GM10248 (cell line): ENCODE measurements at places on chromosomes 7 and 10.

- no peak for DNase-seq
These were observed 63.4 kb downstream of the ABI1 start for GRCh38 chr10:26797340-26797739.

GRCh38 chr7:31950091-31950755 lies 120.0 kb downstream of the PDE1C start:
- no peak for DNase-seq

DNA sequence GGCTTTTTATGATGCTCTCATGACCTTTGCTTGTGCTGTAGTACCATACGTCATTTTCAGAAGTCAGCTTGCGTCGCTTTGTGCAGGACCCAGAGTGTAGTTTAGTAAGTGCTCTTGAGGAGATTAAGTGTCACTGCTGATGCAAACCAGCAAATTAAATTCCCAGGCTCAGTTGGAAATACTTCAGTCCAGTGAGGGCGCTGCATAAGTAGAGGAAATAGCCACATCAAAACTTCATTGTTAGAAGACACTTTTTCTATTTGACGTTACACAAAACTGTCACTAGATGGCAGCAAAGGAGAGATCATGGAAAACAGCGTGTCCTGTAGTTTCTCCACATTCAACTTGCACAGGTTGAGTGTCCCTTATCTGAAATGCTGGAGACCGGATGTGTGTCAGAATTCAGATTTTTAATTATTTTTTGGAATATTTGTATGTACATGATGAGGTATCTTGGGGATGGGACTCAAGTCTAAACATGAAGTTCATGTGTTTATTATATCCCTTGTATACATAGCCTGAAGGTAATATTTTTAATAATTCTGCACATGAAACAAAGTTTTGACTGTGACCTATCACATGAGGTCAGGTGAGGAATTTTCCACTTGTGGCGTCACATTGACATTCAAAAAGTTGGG lies 7.9 kb downstream of the ZNF22 start:
- peak; percentile 60 for DNase-seq

- no peak for DNase-seq
These were observed 22.2 kb downstream of the LIPJ start for GRCh38 chr10:88608780-88609179.

DNA sequence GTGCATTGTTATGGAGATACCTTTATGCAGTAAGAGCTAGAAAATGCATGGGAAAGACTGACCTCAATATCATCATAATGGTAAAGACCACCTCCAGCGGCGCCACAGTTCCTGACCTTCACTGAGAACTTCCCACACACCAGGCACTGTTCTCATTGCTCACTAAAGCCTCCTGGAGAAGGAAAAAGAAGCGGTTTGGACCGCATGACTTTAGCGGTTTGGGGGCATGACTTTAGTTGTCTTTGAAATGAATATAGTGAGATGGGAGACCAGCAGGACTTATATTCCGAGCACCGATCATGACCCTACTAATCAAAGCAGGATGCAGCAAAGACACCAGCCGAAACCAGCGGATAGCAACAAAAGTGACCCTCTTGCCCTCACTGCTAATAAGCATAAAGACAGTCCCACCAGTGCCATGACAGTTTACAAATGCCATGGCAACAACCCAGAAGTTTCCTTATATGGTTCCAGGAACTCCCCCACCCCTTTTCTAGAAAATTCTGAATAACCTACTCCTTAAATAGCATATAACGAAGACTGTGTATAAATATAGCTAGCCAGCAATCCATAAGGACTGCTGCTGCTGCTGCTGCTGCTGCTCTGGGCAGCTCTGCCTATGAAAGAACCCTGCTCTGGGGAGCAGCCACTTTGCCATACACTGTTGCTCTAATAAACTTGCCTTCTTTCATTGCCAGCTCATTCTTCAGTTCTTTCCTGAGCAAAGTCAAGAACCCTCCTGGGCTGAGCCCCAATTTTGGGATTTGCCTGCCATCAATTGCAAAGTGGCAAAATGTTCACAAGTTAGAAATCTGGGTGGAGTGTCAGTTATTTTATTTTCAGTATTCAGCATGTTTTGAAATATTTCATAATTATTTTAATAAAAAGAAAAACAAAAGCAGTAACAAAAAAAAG lies 694.1 kb downstream of the SUGCT start:
- DNase-seq, result no peak

GRCh38 chr7:112201411-112201810 lies 4.8 kb downstream of the DOCK4 start:
- no peak for DNase-seq

GRCh38 chr10:120460186-120460585 lies 3.2 kb downstream of the PLPP4 start:
- DNase-seq, result no peak
